ENCODE measurements at places on chromosomes 4 and X. TPM values are rescaled to one million over a fixed set of nuclear protein-coding genes. Genes with fewer than 3 reads are reported as not detected.

GRCh38 chrX:76420237-76420636 lies 7.3 kb upstream of the MAGEE1 start:
- DNase-seq, result no peak
- H3K36me3 ChIP-seq, result no peaks in the 10 kb centered on the region
- no peaks in the 10 kb centered on the region for H3K27me3 ChIP-seq
- H3K27ac ChIP-seq, result no peak overlapping the region
- H3K4me3 ChIP-seq, result no peak overlapping the region

The SLC16A2 gene
- 1.2 TPM for total RNA-seq

DNA sequence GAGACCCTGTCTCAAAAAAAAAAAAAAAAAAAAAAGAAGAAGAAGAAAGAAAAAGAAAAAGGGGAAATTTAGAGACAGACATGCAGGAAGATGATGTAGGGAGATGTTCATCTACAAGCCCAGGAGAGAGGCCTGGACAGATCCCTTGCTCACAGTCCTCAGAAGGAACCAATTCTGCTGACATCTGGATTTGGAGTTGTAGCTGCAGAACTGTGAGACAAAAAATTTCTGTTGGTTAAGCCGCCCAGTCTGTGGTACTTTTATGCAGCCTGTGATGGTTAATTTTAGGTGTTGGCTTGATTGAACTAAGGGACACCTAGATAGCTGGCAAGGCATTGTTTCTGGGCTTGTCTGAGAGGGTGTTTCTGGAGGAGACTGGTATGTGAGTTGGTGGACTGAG lies 10.1 kb upstream of the STIM2 start:
- H3K27me3 ChIP-seq, result no peaks in the 10 kb centered on the region
- no peaks in the 10 kb centered on the region for H3K36me3 ChIP-seq
- H3K4me1 ChIP-seq, result no peaks in the 10 kb centered on the region
- DNase-seq, result no peak
- no peak overlapping the region for H3K27ac ChIP-seq

GRCh38 chrX:119389871-119390501 lies 9.2 kb upstream of the SLC25A43 start:
- H3K4me3 ChIP-seq, result no peak overlapping the region
- H3K36me3 ChIP-seq, result no peaks in the 10 kb centered on the region
- no peak for DNase-seq
- H3K27ac ChIP-seq, result no peak overlapping the region
- no peaks in the 10 kb centered on the region for H3K4me1 ChIP-seq
